ENCODE measurements at places on chromosomes 7 and 10.

GRCh38 chr10:13234172-13234571 lies at the start of gene UCMA:
Gene UCMA, minus strand, starts transcription at chr10:13234374. Its CDS starts 116 bp downstream, at chr10:13234258.
- DNase-seq: no peak

DNA sequence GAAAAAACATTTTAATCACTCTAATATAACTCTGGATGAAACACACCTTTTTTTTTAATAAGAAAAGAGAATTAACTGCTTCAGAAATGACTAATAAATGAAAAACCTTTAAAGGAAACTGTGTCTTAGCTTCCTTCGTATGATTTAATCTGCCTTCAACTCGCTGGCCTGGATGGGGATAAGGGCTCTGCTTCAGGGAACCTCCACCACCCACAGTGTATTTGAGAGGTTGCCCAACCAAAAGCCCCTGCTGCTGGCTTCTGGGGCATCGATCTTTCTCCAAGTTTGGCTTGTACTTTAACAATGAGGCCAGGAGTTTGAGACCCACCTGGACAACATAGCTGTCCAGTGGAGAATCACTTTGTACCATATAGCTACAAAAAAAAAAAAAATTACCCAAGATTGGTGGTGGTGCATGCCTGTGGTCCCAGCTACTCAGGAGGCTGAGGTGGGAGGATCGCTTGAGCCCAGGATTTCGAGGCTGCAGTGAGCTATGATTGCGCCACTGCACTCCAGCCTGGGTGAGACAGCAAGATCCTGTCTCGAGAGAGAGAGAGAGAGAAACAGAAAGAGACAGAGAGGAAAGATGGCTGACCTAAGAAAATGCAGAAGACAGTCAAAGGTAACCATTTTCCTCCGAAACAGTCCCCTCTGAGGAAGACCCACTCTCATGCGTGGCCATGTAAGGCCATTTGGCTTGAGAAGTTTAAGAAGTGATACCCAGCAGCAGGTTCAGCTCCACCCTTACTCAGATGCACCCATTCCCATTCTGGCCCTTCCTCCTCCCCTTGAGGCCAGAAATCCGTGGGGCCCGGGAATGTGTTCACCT lies 13.6 kb upstream of the LIMK1 start:
- DNase-seq: no peak

DNA sequence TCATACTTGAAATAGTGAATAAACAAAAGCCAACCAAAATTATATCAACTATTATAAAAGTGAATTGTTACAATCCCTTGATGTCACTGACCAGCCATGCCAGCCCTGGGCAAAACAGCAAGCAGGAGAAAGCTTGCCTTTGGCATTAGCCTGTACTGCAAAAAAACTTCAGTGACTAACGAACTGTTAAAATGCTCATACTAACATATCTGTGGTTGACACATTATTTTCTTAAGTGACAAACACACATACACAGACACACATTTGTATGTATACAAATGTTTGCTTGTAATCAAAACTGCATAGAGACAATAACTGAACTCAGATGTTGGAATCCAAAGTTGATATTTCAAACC lies 29.5 kb downstream of the CHCHD3 start:
- no peak for DNase-seq

- DNase-seq: no peak
Observed at GRCh38 chr7:44569959-44570358, 3.7 kb downstream of the DDX56 start.

DNA sequence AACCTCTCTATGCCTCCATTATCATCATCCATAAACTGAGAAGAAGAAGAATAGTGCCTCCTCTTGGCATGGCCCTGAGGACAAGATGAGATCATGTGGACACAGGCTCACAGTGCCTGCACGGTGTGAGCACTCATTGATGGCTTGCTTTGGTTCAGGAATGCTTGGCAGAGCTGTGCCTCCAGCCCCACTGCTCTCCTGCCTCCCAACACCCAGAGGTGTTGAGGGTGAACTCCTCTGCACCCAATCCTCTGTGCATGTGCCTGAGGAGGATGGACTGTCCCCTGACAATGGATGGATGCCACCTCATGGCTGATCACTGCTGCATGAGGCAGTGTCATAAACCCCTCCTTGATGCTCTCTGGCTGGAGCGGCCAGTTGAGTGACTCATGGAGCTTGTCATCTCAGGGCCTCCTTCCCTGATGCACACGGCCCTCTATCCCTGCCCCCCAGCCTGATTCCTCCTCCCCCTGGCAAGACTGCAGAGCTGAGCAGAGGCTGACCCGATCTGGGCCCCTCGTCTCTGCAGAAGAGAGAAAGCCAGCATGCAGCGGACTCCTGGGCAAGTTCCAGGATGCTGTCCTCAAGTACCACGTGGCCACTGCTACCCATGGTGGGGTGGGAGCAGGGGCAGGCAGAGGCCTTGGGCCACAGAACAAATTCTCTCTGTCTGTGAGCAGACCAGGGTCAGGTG lies 136.3 kb downstream of the KCNMA1 start:
- no peak for DNase-seq

GRCh38 chr10:127243490-127244272 lies 47.3 kb upstream of the INSYN2A start:
- DNase-seq: no peak

GRCh38 chr10:50635286-50635685 lies 11.5 kb upstream of the SGMS1 start:
- no peak for DNase-seq

DNA sequence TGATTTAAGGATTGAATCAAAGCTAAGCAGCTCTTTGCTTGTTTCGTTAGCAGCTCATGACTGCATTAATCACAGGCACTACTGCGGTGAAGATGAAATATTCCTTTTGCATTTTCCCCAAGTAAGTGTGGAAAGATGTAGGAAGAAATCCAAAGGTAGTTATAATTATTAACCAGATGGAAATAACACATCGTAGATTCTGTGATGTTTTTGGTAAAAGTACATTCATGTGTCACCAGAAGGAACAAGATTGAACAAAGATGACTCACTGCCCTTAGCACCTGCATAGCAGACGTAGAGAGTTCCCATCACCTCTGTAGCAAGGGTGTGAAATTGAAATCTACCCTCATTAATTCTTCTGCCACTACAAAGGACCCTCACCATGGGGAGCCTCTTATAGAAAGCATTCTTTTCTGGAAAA lies 37.1 kb downstream of the SMURF1 start:
- DNase-seq: no peak

DNA sequence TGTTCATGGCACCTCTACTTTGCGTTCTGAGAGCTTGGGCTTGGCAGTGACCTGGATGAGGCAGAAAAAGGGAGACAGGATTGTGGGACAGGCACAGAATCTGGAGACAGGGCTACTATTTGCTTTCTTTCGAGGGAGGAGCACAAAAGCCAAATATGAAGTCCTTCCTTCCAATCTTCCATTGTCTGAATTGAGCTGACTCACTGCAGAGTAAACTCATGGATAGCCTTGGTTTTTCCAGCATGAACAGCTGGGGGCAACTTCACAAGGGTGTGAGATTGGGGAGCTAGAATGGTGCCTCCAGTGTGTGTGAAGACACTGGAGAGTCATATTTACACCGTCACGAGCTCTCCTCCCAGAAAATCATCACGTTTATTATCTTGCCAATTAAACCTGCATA lies 55.6 kb upstream of the NRP1 start:
- DNase-seq: no peak

- no peak for DNase-seq
Observed at GRCh38 chr7:108351729-108352131, 104.5 kb downstream of the NRCAM start.

- no peak for DNase-seq
Observed at GRCh38 chr7:149130572-149131198, 4.6 kb upstream of the ZNF425 start.

GRCh38 chr7:44240983-44241510 lies 40.3 kb downstream of the YKT6 start:
- DNase-seq: peak; percentile 23

DNA sequence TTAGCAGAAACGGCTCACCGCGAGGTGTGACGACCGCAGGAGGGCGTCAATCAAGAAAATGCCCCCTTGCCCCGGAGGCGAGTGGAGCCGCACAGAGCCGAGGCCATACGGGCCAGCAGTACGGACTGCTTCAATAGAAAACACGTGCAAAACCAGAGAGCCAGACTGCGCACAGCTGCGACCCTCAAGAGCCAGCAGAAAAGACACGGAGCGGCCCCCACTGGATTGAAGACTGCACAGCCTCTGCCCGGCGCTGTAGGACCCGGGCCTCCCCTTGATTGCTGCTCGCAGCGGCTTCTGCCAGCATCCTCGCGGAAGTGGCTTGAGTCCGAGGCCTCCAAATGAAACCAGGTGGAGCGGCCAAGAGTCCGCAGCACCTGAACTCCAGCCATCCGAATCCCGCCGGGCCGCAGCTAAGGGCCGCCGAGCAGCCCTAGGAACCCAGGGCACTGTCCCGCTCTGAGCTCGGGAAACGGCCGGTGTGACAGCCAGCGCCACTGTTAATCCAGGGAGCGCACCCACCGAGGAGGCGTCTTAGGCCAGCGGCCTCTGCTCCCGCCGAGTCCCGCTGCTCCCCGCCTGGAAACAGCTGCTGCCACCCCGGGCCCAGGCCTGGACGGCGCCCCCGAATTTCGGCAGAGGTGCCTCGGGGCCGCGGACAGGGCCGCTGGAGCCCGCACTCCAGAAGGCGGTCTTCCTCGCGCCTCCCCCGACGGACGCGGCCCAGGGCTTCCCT lies 660 bp upstream of the HHEX start:
- no peak for DNase-seq

- peak; percentile 5 for DNase-seq
Observed at GRCh38 chr7:13908667-13909397, 80.6 kb downstream of the ETV1 start.

- no peak for DNase-seq
Observed at GRCh38 chr7:35424440-35424839, 170.5 kb upstream of the TBX20 start.

DNA sequence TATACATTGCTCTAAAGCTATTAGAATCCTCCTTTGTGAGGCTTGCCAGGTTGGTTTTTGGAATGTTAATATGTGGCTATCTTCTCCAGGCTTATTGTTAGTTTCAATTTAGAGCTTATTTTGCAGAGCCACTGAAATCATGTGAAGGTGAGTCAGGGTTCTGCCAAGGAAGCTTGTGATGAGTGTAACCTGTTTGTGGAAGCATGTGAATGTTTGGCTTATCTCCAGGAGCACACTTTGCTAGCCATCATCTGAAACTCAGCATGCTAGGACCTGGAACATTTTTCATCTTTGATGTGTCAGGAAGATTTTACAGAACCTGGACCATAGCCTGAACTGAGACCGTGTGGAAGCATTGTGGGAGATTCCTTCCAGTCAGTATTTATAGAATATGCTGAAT lies 197.3 kb downstream of the PPP1R9A start:
- DNase-seq: no peak

GRCh38 chr7:47783456-47784223 lies 164.6 kb downstream of the PKD1L1 start:
- DNase-seq: no peak

GRCh38 chr7:158803367-158803969 lies 25.8 kb downstream of the ESYT2 start:
- DNase-seq: no peak

GRCh38 chr10:105758209-105758998 lies 1117.3 kb downstream of the SORCS3 start:
- no peak for DNase-seq

DNA sequence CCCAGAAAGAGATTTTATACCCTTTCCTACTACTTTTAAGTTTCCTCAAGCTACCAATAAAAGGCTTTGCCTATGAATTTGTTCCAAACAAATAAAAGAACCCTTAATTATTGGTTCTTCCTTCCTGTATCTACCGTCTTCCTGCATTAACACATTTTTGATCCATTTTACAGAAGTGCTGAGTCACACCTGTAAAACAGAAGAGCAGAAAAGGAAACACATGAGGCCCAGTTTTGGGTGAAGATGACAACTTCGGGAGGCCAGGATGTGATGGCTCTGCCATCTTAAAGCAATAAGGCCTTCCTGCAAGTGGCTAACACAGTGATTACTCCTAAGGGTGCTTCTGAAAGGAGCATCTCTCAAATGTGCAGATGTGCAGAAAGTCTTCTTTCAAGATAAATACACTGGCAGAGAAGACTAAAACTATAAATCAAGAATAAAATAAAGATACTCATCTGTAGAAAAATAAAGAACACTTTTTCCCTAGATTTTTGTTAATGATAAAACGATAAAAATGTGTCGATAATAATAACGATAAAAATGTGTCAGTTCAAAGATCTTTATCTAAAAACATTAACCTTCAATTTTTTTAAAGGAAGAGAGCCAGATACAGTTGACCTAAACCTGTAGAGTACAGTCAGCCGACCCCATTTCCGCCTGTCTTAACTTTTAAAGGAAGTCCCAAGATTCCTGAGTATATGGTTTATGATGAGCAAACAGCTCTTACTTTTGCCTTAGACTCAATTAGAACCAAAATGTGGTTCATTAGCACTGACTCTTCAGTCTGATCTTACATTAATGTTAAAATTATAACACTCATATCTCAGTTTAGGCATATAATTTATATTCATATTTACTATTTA lies 108.6 kb downstream of the UBE2H start:
- DNase-seq: no peak

- DNase-seq: no peak
Observed at GRCh38 chr10:122407375-122408125, 33.0 kb downstream of the PLEKHA1 start.

- no peak for DNase-seq
Observed at GRCh38 chr7:141356161-141356560, 195.0 kb upstream of the AGK start.

GRCh38 chr7:113086431-113086888 lies at the start of gene GPR85:
Gene GPR85, minus strand, starts transcription at chr7:113086827. Its CDS starts 2,106 bp downstream, at chr7:113084721.
- DNase-seq: no peak

DNA sequence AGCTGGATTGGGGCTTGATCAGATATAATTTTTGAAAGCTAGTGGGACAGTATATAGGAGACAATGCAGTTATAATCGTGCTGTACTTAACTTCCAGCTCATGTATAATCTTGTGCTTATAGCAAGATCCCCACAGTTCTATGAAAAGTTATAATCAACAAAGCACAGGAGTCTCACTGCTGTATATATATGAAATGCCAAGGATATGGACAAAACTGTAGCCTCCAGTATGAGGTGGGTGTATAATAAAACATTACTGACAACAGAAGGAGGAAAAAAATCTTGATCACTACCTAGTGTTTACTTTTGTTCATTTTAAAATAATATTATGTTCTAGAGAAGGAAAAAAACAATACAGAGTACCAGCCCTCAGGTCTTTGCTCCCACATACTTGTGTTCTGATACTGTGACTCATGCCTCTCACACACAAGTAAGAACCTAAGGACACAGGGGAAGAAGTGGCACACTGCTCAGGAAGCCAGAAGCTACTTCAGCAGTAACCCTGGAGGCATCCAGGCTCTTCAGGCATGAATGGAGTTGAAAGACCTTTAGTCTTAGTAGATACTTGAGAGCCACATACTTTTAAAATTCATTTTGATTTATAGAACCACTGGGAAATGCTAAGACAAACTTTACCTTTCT lies 265.7 kb upstream of the IMMP2L start:
- DNase-seq: no peak

GRCh38 chr10:58586282-58587245 lies 73.9 kb downstream of the BICC1 start:
- DNase-seq: no peak

DNA sequence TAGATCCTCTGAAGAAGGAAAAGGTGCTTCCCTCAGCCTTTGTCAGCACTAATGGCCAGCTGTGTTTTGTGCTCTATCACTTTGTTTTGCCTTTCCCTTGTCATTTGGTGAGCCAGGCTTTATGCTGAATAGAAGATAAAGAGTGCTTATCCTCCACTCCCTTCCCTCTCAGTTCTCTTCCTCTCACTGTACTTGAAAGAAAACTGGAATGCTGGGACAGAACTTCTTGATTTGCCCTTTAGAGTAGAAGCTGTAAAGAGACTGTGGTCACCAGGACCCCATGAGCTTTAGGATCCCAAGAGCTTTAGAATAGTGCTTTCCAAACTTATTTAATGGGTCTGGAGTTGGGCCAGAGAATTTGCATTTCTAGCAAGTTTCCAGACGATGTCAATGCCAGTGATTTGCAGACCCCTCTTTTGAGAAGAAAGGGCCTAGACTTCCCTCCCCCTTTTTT lies 81.4 kb downstream of the LRRC4 start:
- DNase-seq: no peak
